ENCODE measurements at places on chromosomes 2 and 18.

- no peak for DNase-seq
Measured at GRCh38 chr18:73296686-73297085, 428.9 kb upstream of the NETO1 start.

DNA sequence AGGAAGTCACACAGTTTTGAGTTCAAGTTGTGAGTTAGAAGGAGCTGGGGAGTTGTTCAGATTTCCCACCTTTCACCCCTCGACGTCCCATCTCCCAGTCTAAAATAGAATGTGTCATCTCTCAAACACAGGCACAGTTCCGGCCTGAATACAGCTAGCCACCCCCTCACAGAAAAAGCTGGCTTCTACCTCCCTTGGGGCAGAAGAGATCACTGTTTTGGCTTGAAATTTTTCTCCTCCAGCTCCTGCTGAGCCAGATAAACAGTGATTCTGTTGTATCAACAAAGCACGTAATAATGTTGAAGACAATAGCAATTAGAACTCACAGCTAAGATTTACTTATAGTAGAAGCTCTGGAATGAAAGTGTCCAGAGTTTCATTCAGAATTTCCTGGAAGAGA lies 74.7 kb downstream of the KIAA2012 start:
- DNase-seq: no peak

GRCh38 chr2:11598228-11598731 lies 64.4 kb downstream of the GREB1 start:
- no peak for DNase-seq

DNA sequence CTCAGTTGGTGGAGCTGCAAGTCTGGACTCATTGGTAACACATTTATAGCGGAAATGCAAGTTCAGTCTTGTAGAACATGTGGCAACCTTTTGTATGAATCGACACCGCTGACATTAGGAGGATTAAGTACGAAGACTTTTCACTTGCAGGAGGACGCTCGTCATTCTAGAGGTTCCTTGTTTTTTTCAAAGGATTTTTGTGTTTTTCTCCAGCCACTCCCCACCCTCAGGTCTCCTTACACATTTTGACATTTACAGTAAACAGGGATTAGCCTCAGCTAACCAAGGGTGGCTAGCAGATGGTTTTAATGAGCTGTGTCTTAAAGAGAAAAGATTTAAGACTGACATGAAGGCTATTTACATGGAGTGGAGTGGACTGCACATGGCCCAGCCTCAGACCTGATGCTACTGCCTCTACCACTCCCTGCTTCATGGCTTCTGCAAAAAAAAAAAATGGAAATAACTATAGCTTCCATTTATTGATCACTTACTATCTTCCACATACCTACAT lies 173.8 kb downstream of the TRIB2 start:
- DNase-seq: no peak

DNA sequence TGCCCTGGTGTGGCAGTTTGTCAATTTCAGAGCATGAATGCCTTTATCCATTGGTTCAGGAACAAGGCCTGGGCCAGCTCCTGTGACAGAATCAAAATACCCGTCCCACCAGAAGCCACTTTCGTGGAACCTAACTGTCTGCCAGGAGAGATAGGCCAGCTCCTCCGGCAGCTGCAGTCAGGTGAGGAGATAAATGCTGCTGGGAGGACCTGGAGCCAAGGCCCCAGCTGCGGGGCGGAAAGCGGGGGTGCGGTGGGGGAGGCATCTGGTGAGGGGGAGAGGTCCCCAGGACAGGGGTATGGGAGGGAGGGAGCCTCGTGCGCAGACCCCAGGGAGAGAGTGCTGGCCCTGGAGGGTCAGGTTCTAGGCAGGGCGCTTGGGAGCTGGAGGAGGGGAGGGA lies 4.4 kb upstream of the ASB1 start:
- no peak for DNase-seq

- DNase-seq: no peak
Measured at GRCh38 chr2:169162613-169163012, 93.2 kb downstream of the DHRS9 start.

- no peak for DNase-seq
Measured at GRCh38 chr2:5751873-5752482, 59.8 kb downstream of the SOX11 start.

GRCh38 chr2:120632796-120633646 lies 102.6 kb upstream of the GLI2 start:
- DNase-seq: no peak

GRCh38 chr18:47436871-47437270 lies 185.4 kb upstream of the SKOR2 start:
- no peak for DNase-seq

DNA sequence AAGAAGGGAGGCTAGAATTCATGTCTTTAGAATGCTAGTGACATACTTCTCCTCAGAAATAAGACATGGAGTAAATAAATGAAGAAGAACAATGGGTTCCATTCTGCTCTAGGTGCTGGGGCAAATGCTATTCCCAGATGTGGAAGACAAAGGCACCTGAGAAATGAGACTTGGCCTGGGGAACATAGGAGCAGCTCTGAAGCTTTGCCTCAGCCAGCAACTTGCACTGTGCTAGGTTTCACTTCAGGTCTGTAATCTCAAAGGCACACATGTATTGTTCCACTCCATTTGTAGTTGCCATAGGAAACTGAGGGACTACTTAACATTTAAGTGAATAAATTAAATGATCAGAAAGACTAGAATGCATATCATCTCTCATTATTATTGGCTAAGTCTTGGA lies 538.9 kb upstream of the REG3G start:
- DNase-seq: no peak

- DNase-seq: no peak
Measured at GRCh38 chr2:65345631-65346030, 86.8 kb downstream of the SPRED2 start.

- DNase-seq: no peak
Measured at GRCh38 chr2:102185347-102185746, 1.5 kb upstream of the IL1RL2 start.

DNA sequence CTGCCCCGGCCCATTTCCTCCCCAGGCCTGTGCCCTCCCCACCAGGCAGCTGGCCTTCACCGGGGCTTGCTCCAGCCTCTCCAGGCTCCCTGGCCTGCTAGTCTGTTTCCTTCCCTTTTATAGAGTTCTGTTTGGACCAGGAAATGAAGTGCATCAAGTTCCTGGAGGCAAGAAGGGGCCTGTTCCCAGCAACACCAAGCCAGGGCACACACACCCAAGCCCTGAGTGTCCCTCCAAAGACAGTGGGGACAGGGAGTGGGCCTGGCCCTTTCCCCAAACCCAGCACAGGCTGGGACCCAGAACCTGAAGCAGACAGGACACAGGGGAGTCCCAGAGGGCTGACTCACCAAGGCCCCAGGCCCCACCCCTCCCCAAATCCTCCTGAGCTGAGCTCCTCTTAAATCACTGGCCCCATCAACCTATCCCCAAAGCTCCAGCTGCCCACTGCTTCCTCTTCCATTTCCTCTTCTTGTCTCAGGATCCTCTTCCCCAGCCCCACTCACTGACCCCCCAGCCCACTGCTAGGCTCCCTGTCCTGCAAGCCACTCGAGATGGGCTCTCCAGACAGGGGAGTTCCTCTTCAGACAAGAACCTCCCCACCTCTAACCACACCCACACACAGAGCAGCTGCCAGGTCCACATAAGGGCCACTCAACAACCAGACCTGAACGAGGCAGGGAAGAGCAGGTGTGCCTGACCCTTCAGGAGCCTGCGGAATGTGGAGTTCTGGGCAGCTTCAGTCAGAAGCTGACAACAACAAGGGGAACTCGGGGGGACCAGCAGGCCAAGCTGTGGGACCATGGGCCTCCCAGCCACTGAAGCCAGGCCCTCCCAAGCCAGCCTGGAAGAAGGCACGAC lies 74.2 kb downstream of the TNS1 start:
- DNase-seq: no peak

GRCh38 chr18:5876891-5877290 lies 18.4 kb downstream of the TMEM200C start:
- no peak for DNase-seq

DNA sequence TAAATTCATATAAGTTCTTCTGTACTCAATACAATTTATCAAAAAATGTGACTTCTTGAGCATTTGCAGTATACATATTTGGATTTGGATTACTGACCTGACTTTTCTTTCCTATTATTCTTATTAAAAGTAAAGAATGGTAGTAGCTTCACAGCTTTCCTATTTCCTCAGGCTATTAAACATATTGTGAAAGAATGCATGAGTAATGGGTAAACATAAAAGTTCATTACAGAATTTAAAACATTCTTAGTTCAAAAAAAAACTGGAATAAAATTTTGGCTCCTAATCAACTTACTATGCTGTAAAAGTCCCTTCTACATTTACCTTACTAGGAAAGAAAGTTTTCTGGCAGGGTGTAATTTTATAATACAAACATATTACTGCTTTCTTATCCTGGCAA lies 27.3 kb upstream of the C2orf66 start:
- no peak for DNase-seq

GRCh38 chr18:74529811-74530583 lies 4.3 kb upstream of the CNDP1 start:
- DNase-seq: no peak

DNA sequence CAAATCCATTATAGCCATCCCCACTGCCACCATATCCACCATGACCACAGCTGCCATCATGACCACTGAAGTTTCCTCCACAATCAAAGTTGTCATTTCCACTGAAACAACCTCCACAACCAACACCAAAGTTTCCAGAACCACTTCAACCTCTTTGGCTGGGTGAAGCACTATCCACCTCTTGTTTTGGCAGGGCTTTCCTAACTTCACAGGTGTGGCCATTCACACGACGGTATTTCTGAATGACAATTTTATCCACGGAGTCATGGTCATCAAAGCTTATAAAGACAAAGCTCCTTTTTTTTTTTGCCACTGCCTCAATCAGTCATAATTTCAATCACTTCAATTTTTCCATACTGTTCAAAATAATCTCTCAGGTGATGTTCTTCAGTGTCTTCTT lies 89.8 kb upstream of the UGP2 start:
- DNase-seq: no peak

GRCh38 chr2:134669731-134670669 lies 48.8 kb downstream of the TMEM163 start:
- no peak for DNase-seq

DNA sequence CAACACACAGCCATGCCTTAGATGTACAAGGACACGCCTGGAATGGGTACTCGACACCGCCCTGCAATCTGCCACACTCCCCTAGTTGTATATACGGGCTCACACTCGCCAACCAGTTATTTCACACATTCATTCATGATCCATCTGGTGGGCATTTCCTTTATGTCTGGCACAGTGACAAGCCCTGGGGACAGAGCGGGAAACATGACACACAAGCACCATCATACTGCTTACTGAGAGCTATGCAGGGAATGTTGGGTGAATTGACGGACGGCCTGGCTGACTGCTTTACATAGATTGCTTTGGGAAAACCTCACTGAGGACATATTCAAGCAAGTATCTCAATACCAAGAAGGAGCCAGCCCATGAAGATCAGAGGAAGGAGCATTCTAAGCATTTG lies 448.0 kb upstream of the SPRED2 start:
- no peak for DNase-seq

- DNase-seq: no peak
Measured at GRCh38 chr2:135991861-135992260, 6.4 kb upstream of the DARS1 start.

GRCh38 chr2:18506883-18507509 lies 53.5 kb downstream of the RDH14 start:
- DNase-seq: no peak

- no peak for DNase-seq
Measured at GRCh38 chr18:37641573-37641972, 76.0 kb upstream of the CELF4 start.

DNA sequence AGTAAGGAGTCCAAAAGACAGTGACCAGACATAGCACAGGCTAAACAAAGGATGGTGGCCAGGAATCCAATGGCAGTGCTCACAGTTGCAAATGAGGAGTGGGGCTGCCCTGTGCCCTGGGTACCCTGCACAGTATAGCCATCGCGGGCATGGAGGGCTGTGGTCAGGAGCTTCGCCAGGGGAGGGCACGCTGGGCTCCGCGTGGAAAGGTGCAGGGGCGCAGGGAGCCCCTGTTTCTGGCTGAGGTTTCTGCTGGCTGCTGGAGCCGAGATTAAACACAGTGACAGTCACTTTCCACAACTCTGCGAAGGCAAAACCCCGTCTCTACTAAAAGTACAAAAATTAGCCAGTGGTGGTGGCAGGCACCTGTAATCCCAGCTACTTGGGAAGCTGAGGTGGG lies 194.7 kb downstream of the GALR1 start:
- no peak for DNase-seq

GRCh38 chr2:240287011-240287410 lies 146.6 kb upstream of the OTOS start:
- no peak for DNase-seq

DNA sequence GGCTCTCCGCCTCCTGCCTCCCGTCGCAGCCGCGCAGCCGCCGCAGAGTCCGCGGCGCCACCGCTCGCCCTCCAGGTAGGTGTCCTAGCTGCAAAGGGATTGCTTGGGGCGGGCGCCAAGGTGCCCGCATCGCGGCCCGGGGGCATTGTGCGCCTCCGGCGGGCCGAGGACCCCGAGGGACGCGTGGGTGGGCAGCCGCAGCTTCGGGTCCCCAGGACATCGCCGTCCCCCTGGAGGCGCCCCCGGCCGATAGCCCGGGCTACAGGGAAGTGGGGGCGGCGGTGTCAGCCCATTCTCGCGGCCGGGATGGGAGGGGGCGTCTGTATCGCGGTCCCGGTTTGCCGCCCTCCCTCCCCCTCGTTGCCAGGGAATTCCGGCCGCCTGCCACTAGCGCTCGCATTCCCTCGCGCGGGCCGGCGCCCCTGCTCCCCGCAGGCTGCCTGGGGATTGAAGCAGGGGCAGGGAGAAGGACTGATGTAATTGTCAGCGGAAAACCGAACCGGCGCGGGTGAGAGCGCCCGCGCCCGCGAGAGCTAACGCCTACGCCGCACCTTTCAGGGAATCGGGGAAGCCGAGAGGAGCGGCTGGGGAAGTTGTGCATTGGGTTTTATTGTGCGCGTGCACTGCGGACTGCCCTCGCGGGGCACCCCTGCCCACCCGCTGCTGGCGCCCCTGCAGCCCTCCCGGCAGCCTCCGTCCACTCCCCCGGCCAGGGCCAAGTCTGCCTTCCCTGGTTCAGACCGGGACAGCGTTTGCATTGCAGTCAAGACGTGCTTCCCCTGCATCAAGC lies 483 bp downstream of the OSBPL6 start:
- no peak for DNase-seq

GRCh38 chr2:98579926-98580325 lies 28.4 kb downstream of the COA5 start:
- DNase-seq: no peak

DNA sequence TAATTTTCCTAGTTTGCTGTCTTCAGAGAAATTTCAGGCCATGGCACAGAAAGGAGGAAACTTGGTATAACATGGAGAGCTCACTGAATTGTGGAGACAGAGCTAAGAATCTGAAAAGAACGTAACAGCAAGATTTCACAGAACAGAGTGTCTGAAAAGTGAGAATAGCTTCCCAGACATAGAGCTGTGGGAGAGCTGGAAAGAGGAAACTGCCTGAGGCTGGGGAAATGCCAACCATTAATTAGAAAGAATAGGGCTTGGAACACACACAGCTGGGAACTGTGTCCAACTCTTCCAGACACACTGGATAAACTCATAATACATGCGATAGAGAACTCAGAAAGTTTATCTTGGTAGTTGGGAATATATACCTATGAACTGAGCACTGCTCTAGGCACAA lies 51.6 kb upstream of the KYNU start:
- DNase-seq: no peak

- no peak for DNase-seq
Measured at GRCh38 chr2:53636109-53636508, 131.5 kb upstream of the CHAC2 start.
